ENCODE measurements at places on chromosomes 6 and 20.

- H3K27ac ChIP-seq: no peak overlapping the region
- DNase-seq: peak; percentile 64
- no peak overlapping the region for H3K4me3 ChIP-seq
- H3K27me3 ChIP-seq: peaks cover 3% of the 10 kb centered on the region
- H3K4me1 ChIP-seq: no peaks in the 10 kb centered on the region
- no peaks in the 10 kb centered on the region for H3K36me3 ChIP-seq
Measured at GRCh38 chr20:58471193-58472164, 43.7 kb downstream of the APCDD1L start.

- no peaks in the 10 kb centered on the region for H3K27me3 ChIP-seq
- no peak overlapping the region for H3K4me3 ChIP-seq
- H3K36me3 ChIP-seq: peaks cover 34% of the 10 kb centered on the region
- no peak for DNase-seq
Measured at GRCh38 chr6:18216411-18216810, 47.9 kb downstream of the DEK start.

- H3K27ac ChIP-seq: no peak overlapping the region
- DNase-seq: no peak
- peaks cover 5% of the 10 kb centered on the region for H3K27me3 ChIP-seq
- H3K4me1 ChIP-seq: no peaks in the 10 kb centered on the region
- H3K4me3 ChIP-seq: no peak overlapping the region
Measured at GRCh38 chr6:121351916-121352315, 17.6 kb upstream of the TBC1D32 start.

GRCh38 chr6:26545627-26546026 is 7.5 kb downstream of the HMGN4 start:
- no peaks in the 10 kb centered on the region for H3K27me3 ChIP-seq
- H3K36me3 ChIP-seq: peaks cover 41% of the 10 kb centered on the region
- H3K4me1 ChIP-seq: peaks cover 4% of the 10 kb centered on the region

DNA sequence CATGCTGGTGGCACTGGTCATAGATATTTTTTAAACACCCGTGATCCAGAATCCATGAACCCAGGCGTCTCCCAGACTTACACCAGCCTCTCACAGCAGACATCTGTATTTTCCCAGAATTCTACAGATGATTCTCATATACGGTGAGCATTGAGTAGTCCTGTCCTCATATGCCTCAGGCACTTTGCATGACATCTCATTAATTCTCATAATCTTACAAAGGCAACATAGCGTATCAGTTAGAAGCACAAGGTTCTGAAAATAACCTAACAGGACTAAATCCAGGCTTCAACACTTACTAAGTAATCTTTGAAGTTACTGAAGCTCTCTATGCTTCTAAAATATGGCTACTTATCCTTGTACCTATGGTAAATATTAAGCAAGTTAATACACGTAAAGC is 8.9 kb downstream of the NDUFAF4 start:
- H3K4me3 ChIP-seq: no peak overlapping the region
- no peak for DNase-seq
- peaks cover 43% of the 10 kb centered on the region for H3K36me3 ChIP-seq
- H3K4me1 ChIP-seq: no peaks in the 10 kb centered on the region
- H3K27ac ChIP-seq: no peak overlapping the region

- peak overlapping the region; percentile 67 for H3K27ac ChIP-seq
- peaks cover 48% of the 10 kb centered on the region for H3K36me3 ChIP-seq
- no peaks in the 10 kb centered on the region for H3K27me3 ChIP-seq
Measured at GRCh38 chr6:7242835-7243178, 70.2 kb downstream of the SSR1 start.

GRCh38 chr20:55538261-55538908 is 466.9 kb downstream of the CBLN4 start:
- H3K27ac ChIP-seq: no peak overlapping the region
- no peaks in the 10 kb centered on the region for H3K4me1 ChIP-seq
- H3K4me3 ChIP-seq: no peak overlapping the region
- no peak for DNase-seq
- no peaks in the 10 kb centered on the region for H3K36me3 ChIP-seq
- no peaks in the 10 kb centered on the region for H3K27me3 ChIP-seq

GRCh38 chr6:11373208-11373607 is 140.7 kb upstream of the NEDD9 start:
- no peaks in the 10 kb centered on the region for H3K27me3 ChIP-seq
- DNase-seq: no peak
- no peak overlapping the region for H3K4me3 ChIP-seq
- no peaks in the 10 kb centered on the region for H3K36me3 ChIP-seq

GRCh38 chr6:110357298-110357663 is 868 bp downstream of the METTL24 start:
- peaks cover 7% of the 10 kb centered on the region for H3K27me3 ChIP-seq
- H3K27ac ChIP-seq: peak overlapping the region; percentile 74
- peak overlapping the region; percentile 56 for H3K4me3 ChIP-seq
- peaks cover 5% of the 10 kb centered on the region for H3K4me1 ChIP-seq

DNA sequence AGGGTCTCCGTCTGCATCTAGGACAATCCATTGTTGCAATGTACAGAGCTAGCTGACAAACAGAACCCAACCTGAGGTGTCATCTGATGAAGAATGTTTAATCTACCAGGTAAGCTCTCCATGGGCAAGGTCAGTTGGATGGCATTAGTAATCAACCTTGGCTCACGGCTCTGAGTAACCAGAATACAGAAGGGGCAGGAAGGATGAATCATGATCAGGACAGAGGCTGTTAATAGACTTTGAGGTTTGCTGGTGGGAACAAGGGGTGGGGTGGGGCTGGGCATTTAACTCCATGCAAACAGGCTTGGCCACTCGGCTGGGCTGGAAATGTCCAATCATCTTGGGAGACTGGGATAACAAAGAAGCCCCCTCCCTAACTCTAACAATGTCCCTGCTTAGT is 77.1 kb upstream of the MRPS10 start:
- no peak for DNase-seq
- H3K36me3 ChIP-seq: no peaks in the 10 kb centered on the region
- H3K4me3 ChIP-seq: no peak overlapping the region
- H3K27ac ChIP-seq: no peak overlapping the region
- H3K27me3 ChIP-seq: no peaks in the 10 kb centered on the region

DNA sequence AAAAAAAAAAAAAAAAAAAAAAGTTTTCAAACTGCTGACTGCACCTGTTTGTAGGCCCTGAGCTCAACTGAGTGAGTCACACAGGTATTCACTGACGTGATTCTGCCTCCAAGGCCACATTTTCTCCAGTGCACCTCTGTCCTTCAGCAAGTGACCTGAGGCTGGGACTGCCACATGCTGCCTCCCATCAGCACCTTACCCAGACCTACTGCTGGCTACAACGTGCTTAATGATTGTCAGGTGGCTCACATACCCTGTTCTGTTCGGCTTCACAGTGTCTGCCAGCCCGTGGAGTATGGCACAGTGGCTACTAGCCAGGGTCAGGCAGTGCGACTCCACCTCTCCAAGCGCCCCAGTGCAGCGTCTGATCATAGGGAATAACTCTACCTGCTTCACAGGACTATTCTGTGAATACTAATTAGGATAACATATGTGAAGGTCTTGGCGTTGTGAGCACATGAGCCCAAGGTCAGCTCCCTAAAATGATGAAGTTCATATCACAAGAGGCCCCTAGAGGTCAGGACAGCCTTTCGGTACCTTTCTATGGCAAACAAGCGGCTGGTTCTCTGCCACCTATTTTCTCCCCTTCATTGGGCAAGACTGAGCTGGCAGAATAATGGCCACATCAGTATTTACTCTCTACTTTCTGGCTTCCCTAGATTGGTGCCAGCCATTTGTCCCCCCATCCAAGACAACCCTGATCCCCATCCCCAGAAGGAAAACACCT is 28.1 kb downstream of the RIPOR3 start:
- H3K4me3 ChIP-seq: no peak overlapping the region
- no peaks in the 10 kb centered on the region for H3K36me3 ChIP-seq
- H3K27me3 ChIP-seq: no peaks in the 10 kb centered on the region
- H3K27ac ChIP-seq: peak overlapping the region; percentile 17
- DNase-seq: no peak
- peaks cover 16% of the 10 kb centered on the region for H3K4me1 ChIP-seq

DNA sequence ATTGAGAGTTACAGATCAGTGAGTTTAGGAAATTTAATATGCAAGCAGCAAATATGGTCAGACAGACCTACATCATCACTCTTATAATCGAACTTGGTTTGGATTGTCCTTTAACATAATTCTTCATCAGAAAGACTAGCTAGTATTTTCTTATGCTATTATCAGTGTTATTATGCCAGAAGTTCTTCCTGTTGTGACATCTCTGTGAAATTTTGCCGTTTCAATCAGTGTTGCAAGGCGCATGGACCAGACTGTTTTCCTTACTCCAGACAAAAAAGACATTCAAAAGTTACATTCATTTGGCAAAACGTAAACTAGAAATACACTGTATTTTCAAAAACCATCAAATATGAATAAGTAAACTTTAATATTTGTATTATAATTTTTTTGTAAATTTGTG is 5.7 kb upstream of the TENT5A start:
- DNase-seq: no peak
- H3K27ac ChIP-seq: no peak overlapping the region
- no peaks in the 10 kb centered on the region for H3K36me3 ChIP-seq
- no peak overlapping the region for H3K4me3 ChIP-seq

GRCh38 chr6:116404696-116405095 is 33.9 kb downstream of the DSE start:
- DNase-seq: no peak
- no peak overlapping the region for H3K4me3 ChIP-seq
- H3K27me3 ChIP-seq: no peaks in the 10 kb centered on the region
- H3K4me1 ChIP-seq: peaks cover 8% of the 10 kb centered on the region
- peaks cover 3% of the 10 kb centered on the region for H3K36me3 ChIP-seq
- H3K27ac ChIP-seq: peak overlapping the region; percentile 43

GRCh38 chr20:22106308-22106938 is 401.0 kb downstream of the PAX1 start:
- no peak overlapping the region for H3K4me3 ChIP-seq
- H3K4me1 ChIP-seq: no peaks in the 10 kb centered on the region
- H3K36me3 ChIP-seq: no peaks in the 10 kb centered on the region
- no peak overlapping the region for H3K27ac ChIP-seq

DNA sequence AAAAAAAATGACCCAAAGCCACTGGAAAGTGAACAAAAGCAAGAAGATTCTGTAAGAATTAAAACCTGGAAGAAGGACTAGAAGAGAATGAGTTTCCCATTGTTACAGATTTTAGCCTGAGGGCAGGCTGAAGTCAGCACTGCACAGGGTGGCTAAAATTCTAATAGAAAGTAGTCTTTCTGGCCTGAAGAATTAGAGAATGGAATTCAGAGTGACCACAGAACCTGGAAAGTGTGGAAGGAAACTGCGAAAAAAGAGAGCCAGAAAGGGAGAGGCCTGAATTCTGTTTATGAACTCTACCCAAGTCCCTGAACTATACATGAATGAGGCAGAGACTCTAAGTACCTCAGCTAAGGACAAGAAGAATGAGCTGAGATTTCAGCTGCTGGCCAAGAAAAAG is 38.9 kb upstream of the FILIP1 start:
- no peak for DNase-seq
- no peaks in the 10 kb centered on the region for H3K27me3 ChIP-seq
- no peak overlapping the region for H3K27ac ChIP-seq
- H3K36me3 ChIP-seq: no peaks in the 10 kb centered on the region

GRCh38 chr6:145278163-145278807 is 457.0 kb downstream of the EPM2A start:
- DNase-seq: no peak
- H3K4me1 ChIP-seq: no peaks in the 10 kb centered on the region

GRCh38 chr20:46157625-46158024 is 39.5 kb downstream of the CD40 start:
- H3K27ac ChIP-seq: no peak overlapping the region
- no peaks in the 10 kb centered on the region for H3K4me1 ChIP-seq
- no peak for DNase-seq
- H3K4me3 ChIP-seq: no peak overlapping the region
- no peaks in the 10 kb centered on the region for H3K36me3 ChIP-seq

GRCh38 chr6:88361298-88361697 is 195.2 kb upstream of the CNR1 start:
- no peaks in the 10 kb centered on the region for H3K36me3 ChIP-seq
- H3K27me3 ChIP-seq: no peaks in the 10 kb centered on the region
- no peak for DNase-seq

DNA sequence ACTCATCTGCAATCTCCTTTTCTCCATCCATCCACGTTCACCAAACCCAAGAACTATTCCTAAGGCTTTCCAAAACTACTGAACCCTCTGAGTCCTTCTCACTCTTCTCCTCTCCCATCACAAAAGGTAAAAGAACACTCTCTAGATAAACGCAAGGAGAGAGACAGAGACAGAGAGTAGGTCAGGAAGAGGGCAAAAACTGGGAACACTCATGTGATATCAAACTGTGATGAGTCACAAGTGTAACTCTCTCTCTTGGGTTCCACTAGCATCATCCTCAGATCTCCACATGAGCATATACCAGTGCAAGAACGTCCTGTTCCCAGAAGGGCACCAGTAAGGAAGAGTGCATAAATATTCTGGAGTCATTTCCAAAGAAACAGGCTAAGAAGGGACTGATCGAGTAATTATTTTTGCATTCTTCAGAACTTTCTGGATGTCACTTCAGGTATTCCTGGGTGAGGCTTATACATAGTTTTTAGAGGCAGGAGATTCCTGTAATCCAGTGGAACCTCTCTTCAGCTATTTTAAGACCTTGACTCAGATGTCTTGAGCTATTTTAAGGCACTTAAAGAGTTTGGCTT is 47.3 kb upstream of the STXBP5 start:
- no peaks in the 10 kb centered on the region for H3K36me3 ChIP-seq
- DNase-seq: no peak
- H3K27ac ChIP-seq: no peak overlapping the region

DNA sequence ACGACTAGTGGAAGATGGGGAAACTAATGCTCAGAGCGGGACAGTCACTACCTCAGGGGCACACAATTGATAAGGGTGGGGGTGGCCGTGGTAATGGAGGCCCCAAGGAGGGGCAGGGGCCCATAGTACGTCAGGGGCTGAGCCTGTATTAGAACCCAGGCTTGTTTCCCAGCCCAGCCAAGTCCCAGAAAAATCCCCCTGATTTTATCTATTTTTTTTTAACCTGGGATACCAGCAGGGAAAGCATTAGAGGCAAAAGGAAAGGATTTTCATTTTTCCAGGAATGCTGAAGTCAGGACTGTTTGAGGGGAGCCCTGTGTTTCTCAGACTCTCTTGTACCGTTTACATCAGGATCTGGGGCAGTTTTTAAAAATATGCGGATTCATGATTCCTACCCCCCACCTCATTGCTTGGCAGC is 382 bp downstream of the MYH7B start:
- no peak for DNase-seq
- peak overlapping the region; percentile 66 for H3K4me3 ChIP-seq
- H3K27ac ChIP-seq: peak overlapping the region; percentile 87
- H3K4me1 ChIP-seq: peaks cover 12% of the 10 kb centered on the region
- peaks cover 4% of the 10 kb centered on the region for H3K36me3 ChIP-seq
- H3K27me3 ChIP-seq: no peaks in the 10 kb centered on the region

DNA sequence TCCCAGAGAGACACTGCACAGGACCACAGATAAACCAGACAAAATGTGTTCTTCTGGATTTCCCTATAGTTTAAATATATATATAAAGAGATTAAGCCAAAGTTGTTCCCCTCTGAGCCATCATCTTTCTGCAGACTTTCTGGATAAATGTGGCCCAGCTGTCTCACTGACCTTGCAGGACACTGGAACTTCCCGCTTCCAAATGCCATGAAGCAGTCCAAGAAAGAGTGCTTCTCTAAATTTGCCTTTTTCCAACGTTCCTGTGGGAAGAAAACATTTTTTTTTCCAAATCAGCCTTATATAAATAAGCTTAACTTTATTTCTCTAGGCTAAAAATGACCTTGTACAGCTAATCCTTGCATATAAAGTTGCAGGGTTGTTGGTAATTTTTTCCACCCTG is 65.7 kb downstream of the CYP39A1 start:
- no peaks in the 10 kb centered on the region for H3K36me3 ChIP-seq
- H3K27ac ChIP-seq: no peak overlapping the region
- H3K4me1 ChIP-seq: no peaks in the 10 kb centered on the region
- H3K4me3 ChIP-seq: no peak overlapping the region
- H3K27me3 ChIP-seq: no peaks in the 10 kb centered on the region
- DNase-seq: no peak
